Cardiac muscle cell (in vitro differentiated cells and primary cell): ENCODE measurements at places on chromosomes 2 and 18.

- DNase-seq: no peak
Observed at GRCh38 chr2:42652086-42652485, 83.7 kb downstream of the MTA3 start.

- DNase-seq: no peak
Observed at GRCh38 chr2:19881221-19881907, 20.4 kb downstream of the TTC32 start.

- DNase-seq: no peak
Observed at GRCh38 chr2:23484275-23484674, 99.3 kb downstream of the KLHL29 start.

- DNase-seq: no peak
Observed at GRCh38 chr2:181120625-181121024, 140.2 kb downstream of the UBE2E3 start.

DNA sequence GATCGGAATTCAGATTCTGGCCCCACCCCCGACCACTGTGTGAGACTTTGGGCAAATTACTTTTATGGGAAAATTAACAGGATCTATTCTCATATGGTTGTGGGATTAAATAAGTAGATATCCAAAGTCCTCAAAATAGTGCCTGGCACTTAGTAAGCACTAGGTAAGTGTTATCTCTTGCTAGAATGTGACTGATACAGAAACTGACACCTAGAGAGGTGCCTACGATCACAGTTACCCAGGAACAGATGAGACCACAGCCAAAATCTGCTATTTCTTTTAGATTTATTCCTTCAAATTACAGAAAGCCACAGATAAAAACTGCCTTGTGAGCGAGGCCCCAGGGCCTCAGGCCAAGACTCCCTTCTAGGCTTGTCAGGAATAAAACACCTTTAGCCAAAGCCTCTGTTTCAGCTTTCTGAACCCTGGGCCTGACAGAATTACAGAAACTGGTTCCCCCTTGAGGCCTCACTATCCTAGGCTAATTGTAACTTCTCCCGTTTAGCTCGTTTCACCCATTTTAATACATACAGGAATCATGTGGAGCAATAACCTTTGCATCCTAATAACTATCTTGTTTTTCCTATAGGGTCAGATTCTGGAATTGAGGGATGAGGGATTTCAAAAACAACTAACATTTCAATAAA lies 22.3 kb upstream of the CHMP1B start:
- no peak for DNase-seq

DNA sequence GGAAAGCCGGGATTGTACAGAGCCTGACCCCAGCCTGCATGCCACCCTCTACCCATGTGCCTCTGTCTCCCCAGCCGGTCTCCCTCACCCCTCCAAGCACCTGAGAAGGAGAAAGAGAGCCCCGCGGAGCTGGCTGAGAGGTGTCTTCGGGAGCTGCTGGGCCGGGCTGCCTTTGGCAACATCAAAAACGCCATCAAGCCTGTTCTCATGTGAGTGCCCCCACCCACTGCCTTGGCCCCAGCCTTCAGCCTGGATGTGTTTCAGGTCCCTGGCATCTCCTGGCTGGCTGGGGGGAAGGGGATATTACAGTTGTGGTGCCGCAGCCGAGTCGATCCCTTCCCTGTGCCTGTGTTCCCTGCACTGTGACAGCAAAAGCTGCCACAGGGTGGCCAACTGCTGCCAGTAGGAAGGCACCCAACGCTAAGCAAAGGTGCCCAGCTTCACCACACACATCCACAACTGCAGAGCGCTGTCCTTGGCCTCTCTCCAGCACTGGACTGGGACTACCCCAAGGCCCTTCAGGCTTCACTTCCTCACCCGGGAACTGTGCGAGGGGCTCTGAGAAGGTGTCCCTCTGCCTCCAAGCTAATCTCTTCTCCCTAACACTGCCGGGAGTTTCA lies 38.4 kb downstream of the POMC start:
- DNase-seq: no peak

GRCh38 chr2:120722568-120723421 lies 12.9 kb upstream of the GLI2 start:
- peak; percentile 68 for DNase-seq

GRCh38 chr2:128162266-128162665 lies 71.3 kb downstream of the UGGT1 start:
- DNase-seq: no peak

DNA sequence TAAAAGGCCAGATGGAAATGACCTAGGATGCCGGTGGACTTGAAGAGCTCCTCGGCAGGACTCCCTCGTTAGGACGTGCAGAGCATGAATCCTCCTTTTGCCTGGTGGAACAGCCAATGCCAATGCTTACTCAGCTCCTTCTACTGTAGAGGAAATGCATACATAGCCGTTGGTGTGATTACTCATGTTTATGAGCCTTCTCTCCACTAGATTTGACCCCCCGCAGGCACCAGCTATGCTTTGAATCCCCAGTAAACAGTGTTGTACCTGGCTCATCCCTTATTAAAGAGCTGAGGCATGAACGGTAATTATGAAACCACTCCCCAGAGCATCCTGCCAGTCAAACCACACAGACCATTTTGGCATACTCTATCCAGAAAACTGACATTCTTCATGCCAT lies 172.8 kb downstream of the ANTXR1 start:
- no peak for DNase-seq

DNA sequence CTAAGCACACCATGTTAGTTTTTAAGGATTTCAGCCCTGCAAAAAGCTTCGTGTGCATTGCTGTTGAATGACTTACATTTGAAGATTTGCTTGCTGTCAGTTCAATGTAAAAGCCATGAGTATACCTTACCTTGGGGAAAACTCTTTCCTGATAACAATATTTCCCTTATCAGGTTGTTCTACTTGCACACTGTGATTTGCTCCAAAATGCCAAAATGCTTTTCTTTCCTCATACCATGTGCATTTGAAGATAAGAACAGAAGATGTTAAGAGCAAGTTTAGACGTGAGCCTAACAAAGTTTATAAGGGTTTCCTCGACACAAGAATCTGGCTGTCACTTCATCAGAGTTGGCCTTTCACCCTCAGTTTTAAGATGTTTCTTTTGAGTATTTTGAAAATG lies 57.6 kb downstream of the SCN1A start:
- no peak for DNase-seq

DNA sequence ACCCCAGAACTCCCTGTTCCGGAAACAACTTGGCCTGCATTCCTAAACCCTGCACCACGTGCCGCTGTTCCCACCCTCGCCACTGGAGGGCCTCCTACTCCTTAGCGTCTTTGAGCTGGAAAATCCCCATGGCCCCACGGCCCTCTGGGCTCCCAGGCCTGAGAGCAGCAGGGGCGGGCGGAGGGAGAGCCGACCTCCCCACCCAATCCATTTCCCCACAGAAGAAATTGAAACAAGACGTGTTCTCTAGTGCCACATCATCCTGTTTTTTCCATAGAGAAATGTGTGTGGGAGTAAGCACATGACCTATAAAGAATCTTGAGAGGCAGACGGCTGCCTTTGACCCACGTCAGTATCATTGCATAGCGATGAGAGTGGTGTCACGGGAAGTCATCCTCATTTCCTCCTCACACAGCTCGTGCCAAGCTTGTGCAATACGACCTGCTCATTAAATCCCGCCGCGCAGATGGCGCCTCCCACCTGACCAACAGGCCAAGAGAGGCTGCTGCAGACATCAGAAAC lies 79.2 kb downstream of the LAMA1 start:
- peak; percentile 100 for DNase-seq
